ENCODE measurements at places on chromosomes 7 and 10. TPM values are rescaled to one million over a fixed set of nuclear protein-coding genes. Genes with fewer than 3 reads are reported as not detected.

The BHLHA15 gene
- 0.13 TPM for total RNA-seq

The PHTF2 gene
- 7.0 TPM for total RNA-seq

The RP9 gene
- 6.3 TPM for total RNA-seq

The ZNF722 gene
- not detected for total RNA-seq

The AKR1C3 gene
- total RNA-seq = 35.9 TPM

The ABCB4 gene
- total RNA-seq = 0.32 TPM

The CHAT gene
- not detected for total RNA-seq

The SPDYE1 gene
- total RNA-seq = not detected

The SAMD8 gene
- total RNA-seq = 38.4 TPM

The FKBP6 gene
- total RNA-seq = not detected

The PVRIG gene
- total RNA-seq = not detected

The GRM8 gene
- total RNA-seq = not detected

The GPNMB gene
- total RNA-seq = 0.32 TPM

The UTF1 gene
- not detected for total RNA-seq

The MBL2 gene
- total RNA-seq = not detected

The WASHC2C gene
- 51.4 TPM for total RNA-seq

The NKX1-2 gene
- not detected for total RNA-seq

The NPY4R2 gene
- not detected for total RNA-seq

The ZCCHC24 gene
- total RNA-seq = 2.3 TPM

The C7orf33 gene
- not detected for total RNA-seq

The KAZALD1 gene
- 0.31 TPM for total RNA-seq

The SMURF1 gene
- total RNA-seq = 11.2 TPM

The C10orf62 gene
- 0.06 TPM for total RNA-seq

The CLDN3 gene
- 2.6 TPM for total RNA-seq
